ENCODE measurements at places on chromosomes 2 and 18.

GRCh38 chr2:19649785-19650380, 251.9 kb downstream of the TTC32 start:
- peak; percentile 56 for DNase-seq

DNA sequence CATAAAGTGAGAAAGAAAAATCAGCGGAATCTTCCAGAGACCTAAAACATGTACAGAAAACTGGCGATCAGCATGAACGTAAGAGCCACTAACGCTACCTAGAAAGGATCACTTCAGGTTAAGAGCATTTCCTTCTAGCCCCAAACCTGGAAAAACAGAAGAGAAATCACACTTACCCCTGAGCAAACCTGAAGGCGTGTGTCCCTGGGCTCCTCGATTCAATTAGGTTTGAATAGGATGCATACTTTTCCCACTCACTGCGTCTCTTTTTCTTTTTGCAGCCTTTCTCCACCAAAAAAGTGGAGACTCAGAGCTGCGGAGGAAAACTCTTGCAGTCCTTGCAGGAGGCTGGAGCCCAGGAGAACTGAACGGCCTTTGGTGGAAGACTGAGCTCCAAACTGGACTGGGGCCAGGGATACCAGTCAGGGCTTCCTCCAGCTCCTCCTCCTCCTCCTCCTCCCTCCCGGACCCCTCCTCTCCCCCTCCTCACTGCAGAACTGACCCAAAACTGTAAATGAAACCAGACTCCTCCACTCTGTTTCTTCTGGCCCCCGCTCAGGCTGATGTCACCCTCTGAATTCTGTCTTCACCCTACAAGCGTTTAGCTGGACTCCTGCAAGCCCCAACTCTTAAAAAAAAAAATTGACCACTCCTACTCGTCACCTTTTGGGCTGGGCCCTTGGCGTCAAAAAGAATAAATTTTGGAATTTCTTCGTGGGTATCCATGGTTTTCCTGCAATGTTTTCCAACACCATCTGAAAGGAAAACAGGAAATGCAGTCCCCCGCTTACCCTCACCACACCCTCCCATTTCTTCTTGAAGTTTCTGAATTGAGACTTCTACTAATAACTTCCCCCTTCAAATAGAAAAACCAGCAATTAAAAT, at the start of gene COL6A3:
Gene COL6A3, minus strand, starts transcription at position 388 of the 885 bp plus-strand sequence. CDS start 17,347 bp downstream, outside the sequence.
- DNase-seq, result peak; percentile 82

DNA sequence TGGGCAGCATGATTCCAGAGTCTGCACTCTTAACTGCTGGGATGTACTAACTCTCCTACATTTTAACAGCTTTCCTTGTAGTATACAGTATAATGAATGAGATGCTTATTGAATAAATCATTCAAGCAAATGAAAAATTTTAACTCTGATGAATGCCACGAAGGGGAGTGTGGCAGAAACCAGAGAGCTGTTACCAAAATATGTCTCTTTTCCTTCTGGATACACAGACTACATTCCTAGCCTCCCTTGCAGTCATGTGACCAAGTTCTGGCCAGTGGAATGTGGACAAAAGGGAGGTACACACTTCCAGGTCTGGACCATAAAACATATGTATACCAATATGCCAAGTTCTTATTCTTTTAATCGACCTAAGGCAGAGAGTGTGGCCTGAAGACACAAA, 1.7 kb upstream of the EML4 start:
- DNase-seq, result no peak

GRCh38 chr2:123670286-123670685, 354.8 kb upstream of the CNTNAP5 start:
- DNase-seq, result no peak

DNA sequence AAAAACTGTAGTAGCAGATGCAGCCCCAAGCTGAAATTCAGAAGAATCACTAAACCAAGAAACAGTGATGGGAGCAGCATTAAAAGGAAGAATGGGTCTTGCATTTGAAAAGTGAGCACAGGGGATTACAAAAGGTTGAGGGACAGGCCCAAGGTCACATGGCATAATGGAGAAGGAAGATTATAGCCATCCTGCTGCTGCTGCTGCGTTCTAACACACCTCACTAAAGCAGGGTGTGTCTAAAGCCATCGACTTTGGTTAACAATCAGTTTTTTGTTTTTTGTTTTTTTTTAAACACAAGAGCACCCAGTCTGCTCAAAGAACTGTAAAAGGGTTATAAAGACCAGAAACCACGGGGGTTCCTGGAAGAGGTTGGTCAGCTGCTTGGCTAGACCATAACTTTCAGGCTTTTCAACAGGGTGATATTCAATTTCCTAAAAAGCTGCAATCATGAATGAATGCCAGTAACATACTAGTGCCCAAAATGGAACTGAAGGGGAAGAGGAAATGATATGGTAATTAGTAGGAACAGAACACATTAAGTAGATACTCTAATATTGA, 102.6 kb downstream of the MYO5B start:
- DNase-seq, result no peak

DNA sequence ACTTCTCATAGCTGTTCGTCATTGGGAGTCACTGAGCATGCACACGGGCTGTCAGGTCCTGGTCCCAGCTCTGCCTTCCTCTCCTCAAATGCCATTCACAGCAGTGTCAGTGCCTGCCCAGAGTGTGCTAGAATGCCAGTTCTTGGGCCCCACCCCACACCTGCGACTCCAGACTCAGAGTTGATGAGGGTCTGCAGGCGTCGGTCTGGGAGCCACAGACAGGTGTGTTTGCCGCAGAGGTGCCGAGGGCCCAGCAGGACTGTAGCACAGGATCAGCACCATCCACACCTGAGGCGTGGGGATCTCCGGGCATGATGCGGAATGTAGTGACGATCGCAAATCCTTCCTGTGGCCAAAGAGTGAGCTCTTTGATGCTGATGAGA, 56.5 kb downstream of the AGAP1 start:
- no peak for DNase-seq

- DNase-seq, result no peak
Observed at GRCh38 chr2:191202209-191202721, 42.9 kb upstream of the MYO1B start.

GRCh38 chr2:12008425-12009061, 262.1 kb downstream of the LPIN1 start:
- DNase-seq, result no peak

DNA sequence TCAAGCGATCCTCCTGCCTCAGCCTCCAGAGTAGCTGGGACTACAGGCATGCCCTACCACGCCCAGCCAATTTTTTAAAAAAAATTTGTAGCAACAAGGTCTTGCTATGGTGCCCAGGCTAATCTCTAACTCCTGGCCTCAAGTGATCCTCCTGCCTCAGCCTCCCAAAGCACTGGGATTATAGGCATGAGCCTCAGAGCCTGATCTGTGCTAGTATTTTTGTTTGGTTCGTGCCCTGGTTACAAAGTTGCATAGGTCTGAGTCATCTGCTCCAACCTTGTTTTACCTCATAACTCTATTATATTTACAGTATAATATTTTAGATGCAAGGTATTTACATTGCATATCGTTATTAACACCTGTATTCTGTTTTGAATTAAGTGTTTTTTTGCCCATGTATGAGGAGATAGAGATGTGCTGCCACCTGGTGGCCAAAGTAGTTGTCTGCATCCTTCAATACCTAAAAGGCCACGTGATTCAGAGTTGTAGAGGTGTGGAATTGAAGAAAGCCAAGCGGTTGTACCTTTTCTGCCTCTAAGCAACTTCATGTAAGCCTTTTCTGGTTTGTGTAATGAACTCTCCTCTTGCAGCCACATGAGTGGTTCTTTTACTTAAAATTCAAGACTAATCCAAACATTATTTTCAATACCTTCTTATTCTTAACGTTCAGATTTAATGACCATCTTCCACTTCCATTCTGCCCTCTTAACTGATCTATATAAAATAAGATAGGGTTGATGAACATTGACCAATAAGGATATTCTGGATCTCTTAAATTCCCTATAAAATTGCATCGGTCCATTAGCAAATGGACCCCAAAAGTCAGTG, 19.9 kb upstream of the CABYR start:
- peak; percentile 90 for DNase-seq

DNA sequence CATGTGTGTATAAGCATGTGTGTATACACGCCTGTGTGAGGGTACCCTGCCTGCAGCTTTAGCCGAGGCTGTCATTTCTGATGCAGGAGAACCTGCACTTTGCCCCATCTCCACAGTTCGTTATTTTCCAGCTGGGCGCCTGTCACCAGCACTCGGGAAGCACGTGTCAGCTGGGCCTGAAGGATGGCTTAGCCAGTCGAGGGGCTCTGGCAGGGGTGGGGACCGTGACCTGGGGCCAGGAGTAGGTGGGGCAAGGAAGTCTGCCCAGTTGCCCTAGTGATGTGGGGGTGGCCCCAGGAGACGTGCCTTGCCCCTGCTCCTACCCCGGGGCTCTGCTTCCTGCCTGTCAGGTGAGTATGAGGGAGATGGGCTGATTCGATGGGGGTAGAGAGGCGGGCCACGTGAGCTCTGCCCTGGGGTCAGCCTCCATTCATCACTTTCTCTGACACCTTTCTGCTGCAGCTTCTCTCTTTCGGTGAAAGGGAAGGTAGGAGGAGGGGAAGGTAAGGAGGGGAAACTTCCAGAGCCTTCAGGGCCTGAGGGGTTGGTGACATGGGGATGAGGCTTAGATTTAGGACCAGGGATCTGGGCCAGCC, 130.6 kb upstream of the SKOR2 start:
- no peak for DNase-seq

All from hepatocyte (in vitro differentiated cells).